HT1080 (cell line): ENCODE measurements at places on chromosomes 5 and 9.
A peak's percentile ranks its signal among the peaks of the same experiment; 100 is the strongest.

- DNase-seq, result no peak
These were observed 869.4 kb upstream of the NUDT12 start for GRCh38 chr5:104431981-104432380.

- no peak for DNase-seq
These were observed 2.6 kb downstream of the HDAC3 start for GRCh38 chr5:141633871-141634561.

DNA sequence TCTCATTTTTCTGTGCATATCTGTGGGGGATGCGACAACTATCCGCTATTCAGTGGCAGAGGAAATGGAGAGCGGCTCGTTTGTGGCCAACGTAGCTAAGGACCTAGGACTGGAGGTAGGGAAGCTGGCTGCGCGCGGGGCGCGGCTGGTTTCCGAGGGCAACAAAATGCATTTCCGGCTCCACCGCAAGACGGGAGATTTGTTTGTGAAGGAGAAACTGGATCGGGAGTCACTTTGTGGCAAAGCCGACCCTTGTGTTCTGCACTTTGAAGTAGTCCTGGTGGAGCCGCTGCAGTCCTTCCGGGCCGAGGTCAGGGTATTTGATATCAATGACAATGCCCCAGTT is 320 bp downstream of the PCDHB1 start:
- no peak for DNase-seq

DNA sequence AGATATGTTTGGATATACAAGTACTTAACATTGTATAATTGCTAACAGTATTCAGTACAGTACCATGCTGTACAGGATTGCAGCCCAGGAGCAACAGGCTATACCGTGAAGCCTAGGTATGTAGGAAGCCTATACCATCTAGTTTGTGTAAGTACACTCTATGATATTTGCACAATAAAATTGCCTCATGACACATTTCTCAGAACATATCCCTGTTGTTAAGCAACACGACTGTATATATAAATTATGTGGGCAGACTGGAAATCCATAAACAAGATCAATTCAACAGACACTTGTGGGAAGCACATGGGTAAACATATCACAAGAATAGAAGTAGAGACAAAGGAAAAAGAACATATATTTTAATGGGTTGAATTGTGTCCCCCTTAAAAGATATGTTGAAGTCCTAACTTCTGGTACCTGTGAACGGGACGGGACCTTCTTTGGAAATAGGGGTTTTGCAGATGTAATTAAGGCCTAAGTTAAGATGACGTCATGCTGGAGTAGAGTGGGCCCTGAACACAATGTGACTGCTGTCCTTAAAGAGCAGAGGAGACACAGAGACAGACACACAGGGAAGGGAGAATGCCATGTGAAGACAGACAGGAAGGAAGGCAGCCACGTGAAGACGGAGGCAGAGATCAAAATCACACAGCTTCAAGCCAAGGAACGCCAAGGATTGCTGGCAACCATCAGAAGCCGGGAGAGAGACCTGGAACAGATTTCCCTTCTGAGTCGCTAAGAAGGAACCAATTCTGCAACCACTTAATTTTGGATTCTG is 76.3 kb downstream of the SCAI start:
- no peak for DNase-seq

DNA sequence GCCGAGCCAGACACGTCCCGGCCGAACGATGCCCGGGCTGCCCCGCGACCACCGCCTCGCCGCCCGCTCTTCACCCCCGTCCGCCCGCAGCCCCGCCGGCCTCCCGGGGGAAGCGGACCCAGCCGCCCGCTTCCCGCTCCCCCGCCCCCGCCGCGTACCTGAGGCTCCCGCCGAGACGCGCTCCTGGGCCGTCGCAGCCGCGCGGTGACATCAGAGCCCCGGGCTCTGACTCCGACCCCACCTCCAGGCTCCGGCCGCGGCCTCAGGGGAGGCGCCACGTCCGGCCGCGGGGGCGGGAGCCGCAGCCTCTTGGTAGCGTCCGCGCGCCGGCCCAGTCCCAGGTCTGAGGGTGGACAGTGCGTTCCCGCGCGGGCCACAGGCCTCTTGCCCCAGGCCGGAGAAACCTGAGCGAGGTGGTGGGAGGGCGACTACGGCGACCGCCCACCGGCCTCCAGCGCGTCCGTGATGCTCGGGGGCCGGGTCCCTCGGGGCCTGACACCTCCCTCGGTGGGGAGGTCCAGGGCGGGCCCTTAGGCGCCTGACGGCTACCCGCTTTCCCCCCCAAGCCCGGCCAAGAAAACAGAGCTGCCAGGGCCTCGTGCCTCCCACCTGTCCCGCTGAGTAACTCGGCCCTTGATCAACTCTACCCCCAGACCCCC is at the start of gene SHROOM1:
SHROOM1 (minus strand) TSS at position 212 of the 659 bp plus-strand sequence. CDS start 4,507 bp downstream, outside the sequence.
- DNase-seq, result peak; percentile 55

DNA sequence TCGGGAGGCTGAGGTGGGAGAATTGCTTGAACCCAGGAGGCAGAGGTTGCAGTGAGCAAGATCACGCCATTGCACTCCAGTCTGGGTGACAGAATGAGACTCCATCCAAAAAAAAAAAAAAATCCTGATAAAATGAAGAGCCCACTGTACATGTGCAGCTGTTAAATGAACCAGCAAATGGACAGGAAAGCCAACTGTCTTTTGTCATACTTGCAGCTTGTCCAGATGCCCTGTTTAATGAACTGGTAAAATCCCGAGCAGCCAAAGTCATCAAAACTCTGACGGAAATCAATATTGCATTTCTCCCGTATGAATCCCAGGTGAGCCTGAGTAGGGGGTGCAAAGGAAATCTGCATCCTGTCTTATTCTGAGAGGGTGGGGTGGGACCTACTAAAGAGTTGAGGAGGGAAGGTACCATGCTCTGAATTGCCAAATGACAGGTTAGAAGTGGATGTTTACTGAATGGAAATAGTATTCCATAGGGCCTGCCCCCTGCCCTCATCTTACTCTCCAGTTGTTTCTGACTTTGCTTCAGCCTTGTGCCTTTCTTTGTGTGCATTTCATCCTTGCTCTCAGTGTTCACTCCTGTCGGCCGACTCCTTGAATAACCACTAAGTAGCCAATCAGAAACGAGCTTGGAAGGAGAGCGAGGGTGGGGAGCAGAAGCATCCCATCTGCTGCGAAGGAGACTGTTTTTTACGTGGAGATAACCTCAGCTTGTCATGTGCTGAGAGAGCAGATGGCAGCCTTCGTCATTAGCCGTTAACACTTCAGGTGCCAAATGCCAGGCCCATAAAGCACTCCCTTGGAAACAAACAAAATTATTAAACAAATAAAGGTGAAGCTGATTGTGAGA is 45.7 kb upstream of the CFAP157 start:
- DNase-seq, result no peak

DNA sequence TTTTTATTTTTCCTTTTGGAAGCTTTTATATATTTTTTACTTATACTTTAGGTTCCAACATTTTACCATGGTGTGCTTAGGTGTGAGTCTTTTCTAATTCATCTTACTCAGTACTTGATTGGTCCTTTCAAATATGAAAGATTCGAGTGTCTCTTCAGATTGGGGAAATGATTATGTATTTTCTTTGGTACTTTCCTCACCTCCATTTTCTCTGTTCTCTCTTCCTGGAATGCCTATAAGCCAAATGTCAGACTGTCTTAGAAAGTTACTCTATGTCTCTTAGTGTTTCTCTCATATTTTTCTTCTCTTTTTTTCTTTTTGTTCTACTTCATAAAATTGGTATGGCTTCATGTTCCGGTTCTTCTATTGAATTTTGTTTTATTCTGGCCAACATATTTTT is 119.6 kb upstream of the SV2C start:
- DNase-seq, result no peak

GRCh38 chr5:78766412-78766762 is 117.8 kb upstream of the LHFPL2 start:
- no peak for DNase-seq
